Stimulated activated CD8-positive, alpha-beta memory T cell treated with anti-CD3 and anti-CD28 coated beads, Interleukin-7, amount 100 ng/mL, for 1 hour (primary cell): ENCODE measurements at places on chromosomes 16 and 17.

DNA sequence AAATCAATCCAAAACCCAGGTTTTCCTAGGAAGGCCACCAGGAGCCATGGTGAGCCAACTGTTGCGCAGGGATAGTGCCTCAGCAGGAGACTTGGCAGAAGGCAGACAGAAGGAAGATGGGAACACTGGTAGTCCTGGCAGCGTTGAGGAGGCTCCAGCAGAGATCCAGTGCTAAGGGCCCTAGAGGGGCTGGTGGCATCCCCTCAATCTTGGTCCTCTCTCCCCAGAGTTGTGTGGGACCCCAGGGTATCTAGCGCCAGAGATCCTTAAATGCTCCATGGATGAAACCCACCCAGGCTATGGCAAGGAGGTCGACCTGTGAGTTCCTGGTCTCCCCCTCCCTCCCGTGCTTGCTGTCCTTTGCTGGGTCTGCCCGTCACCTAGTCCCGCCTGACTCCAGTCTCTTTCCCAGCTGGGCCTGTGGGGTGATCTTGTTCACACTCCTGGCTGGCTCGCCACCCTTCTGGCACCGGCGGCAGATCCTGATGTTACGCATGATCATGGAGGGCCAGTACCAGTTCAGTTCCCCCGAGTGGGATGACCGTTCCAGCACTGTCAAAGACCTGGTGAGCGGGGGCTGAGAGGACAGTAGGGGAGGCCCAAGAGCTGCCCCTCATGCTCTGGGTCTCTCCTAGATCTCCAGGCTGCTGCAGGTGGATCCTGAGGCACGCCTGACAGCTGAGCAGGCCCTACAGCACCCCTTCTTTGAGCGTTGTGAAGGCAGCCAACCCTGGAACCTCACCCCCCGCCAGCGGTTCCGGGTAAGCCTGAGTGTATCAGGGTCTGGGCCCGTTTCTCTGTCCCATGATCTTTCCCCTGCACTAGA, 5.7 kb downstream of the CFAP119 start:
- DNase-seq = no peak

GRCh38 chr17:81039096-81039495, 4.1 kb downstream of the BAIAP2 start:
- no peak for DNase-seq

DNA sequence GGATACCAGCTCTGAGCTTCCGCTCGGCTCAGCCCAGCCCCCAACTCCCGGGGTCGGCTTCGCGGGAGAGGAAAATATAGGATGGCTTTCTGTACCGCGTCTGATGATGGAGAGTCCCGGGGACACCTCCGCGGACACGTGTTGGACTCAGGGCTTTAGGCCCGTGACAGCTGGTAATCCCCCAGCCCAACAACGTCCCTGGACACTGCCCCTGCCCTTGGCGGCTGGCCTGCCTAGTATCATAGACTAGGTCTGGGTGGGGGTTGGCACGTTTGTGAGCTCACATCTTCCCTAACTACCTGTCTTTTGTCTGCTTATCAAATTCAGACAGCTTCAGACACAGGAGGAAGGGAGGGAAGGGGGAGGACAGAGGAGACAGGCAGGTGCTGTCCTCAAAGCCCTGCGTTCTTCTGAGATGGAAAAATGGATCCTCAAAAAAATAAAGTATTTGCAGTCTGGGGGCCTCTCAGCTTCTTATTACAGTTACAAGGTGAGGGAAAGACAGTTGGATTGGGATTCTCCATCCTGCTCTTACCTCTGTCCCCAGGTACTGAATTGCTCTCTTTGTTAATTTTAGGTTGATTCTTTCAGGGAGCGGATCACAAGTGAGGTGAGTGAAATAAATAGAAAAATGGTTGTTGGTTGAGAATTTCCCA, 698 bp downstream of the PSME3 start:
- no peak for DNase-seq

GRCh38 chr16:31201582-31202413, 762 bp downstream of the PYCARD start:
- no peak for DNase-seq

DNA sequence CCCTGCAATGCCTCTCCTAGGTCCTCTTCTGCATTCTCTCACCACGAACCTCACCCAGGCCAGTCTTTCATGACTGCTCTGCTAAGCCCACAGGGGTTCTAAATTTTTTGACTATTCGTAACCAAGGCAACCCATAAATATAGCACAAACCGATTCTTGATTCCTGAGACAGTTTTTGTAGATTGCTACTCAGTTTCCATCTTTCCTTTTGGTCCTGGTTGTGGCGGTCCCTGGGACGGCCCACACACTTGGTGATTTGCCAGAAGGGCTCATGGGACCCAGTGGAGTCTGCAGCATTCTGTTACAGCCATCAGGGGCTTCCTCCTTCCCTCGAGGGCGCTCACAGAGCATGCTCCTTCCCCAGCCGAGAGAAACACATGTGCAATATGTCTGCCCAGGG, 23.4 kb upstream of the MGAT5B start:
- no peak for DNase-seq
